ENCODE measurements at places on chromosomes 1 and 21. TPM values are rescaled to one million over a fixed set of nuclear protein-coding genes. Genes with fewer than 3 reads are reported as not detected.

The GJA5 gene
- 1.8 TPM for total RNA-seq

The PUM1 gene
- total RNA-seq, result 56.6 TPM

The GPR25 gene
- not detected for total RNA-seq

The WDR64 gene
- not detected for total RNA-seq

The SNX27 gene
- total RNA-seq, result 22.0 TPM

The TNNT2 gene
- 0.11 TPM for total RNA-seq
